ENCODE measurements at places on chromosomes 16 and 17.

DNA sequence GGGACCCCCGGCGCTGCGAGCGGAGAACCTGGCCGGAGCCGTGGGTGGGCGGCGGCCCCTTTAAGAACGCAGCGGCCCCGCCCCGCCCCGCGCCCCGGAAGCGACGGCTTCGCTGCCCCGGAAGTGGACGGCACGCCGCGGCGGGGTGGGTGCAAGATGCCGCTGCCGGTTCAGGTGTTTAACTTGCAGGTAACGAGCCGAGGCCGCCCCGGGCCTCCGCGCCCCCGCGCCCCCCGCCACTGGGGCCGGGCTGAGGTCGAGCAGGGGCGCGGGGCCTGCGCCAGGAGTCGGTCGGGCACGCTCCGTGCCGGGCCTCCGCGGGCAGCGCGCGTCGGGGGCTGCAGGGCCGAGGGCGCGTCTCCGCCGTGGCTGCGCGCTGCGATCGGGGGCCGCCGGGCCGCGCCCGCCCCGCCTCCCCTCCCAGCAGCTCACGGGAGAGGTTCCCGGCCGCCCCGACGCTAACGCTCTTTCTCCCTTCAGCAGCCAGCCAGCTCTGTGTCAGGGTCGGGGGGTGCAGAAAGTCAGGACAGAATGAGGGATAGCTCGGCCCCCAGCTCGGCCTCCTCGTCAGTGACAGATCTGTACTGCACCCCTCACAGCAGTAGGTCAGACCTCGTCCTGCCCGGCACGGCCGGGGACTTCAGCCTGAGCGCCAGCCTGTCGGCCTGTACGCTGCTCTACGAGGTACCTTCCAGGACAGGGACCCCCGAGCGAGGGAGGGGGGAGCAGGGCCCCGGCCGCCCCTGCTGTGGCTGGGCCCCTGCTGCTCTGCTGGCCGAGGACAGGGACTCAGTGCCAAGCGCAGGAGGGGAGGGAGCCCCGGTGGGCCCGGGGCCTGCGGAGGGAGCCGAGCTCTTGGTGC lies at the start of the genes GPS1 and RFNG:
Gene GPS1 (plus strand): TSS at position 123 of the 862 bp plus-strand sequence. CDS start 34 bp downstream, at position 157.
Gene RFNG (minus strand): TSS at position 36 of the 862 bp plus-strand sequence. CDS start 45 bp downstream, outside the sequence.
- DNase-seq, result peak; percentile 76

GRCh38 chr17:46958041-46958591 lies 20.9 kb downstream of the RPRML start:
- DNase-seq, result no peak

- DNase-seq, result no peak
Measured at GRCh38 chr17:67098006-67098405, 53.7 kb downstream of the CACNG1 start.

GRCh38 chr17:44969144-44969780 lies 1.2 kb upstream of the C1QL1 start:
- DNase-seq, result no peak

DNA sequence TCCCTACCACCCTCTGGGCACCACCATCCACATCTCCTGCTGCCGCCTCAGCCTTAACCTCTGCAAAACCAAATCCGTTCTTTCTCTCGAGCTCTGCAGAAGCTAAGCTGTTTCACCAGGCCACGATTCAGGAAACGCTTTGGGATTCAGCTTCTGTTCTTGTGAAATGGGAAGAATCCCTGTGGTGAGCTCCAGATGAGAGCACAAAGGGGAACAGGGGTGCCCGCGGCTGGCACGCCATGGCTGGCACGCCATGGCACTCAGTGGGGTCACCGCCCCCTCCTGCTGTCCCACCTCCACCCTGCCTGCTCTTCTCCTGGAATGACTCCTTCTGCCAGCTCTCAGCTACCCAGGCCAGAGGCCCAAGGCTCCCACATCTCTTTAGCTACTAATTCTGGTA lies 5.7 kb downstream of the QPRT start:
- DNase-seq, result no peak

GRCh38 chr16:25124503-25124902 lies 13.0 kb downstream of the LCMT1 start:
- no peak for DNase-seq

DNA sequence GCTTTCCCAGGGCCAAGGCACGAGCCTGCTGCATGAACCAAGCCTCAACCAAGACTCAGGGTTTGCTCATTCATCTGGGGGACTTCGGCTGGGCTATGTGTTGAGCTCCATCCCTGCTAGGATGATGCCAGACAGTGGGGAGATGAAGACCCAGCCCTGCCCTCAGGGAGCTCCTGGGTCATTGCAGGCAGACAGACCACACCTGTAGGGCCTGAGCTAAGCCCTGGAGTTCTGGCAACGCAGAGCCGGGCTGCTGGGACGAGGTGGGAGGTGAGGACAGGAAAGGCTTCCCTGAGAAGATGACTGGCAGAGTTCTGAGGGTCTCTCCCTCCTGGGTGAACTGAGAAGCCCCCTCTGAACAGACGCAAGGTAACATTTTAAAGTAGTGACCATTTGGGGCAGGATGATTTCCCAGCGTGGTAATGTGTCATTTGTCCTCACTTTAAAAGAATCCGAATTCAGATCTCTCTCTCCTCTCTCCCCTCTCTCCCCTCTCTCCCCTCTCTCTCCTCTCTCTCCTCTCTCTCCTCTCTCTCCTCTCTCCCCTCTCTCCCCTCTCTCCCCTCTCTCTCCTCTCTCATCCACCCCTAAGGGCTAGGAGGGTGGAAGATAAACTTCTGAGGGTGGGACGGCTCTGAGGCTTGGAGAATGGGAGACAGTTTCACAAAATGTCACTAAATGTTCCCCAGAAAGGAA lies 98.4 kb downstream of the MGAT5B start:
- DNase-seq, result no peak

DNA sequence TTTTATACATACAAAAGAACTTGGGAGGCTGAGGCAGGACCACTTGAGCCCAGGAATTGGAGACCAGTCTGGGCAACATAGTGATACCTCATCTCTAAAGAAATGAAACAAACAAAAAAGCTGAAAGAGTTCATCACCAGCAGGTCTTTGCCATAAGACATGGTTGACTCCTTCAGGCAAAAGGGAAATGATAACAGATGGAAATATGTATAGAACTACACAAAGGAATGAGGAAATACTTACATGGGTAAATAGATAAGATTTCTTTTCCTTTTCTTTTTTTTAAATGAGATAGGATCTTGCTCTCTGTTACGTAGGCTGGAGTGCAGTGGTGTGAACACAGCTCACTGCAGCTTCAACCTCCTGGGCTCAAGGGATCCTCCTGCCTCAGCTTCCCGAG lies 165.3 kb downstream of the PARN start:
- DNase-seq, result no peak

DNA sequence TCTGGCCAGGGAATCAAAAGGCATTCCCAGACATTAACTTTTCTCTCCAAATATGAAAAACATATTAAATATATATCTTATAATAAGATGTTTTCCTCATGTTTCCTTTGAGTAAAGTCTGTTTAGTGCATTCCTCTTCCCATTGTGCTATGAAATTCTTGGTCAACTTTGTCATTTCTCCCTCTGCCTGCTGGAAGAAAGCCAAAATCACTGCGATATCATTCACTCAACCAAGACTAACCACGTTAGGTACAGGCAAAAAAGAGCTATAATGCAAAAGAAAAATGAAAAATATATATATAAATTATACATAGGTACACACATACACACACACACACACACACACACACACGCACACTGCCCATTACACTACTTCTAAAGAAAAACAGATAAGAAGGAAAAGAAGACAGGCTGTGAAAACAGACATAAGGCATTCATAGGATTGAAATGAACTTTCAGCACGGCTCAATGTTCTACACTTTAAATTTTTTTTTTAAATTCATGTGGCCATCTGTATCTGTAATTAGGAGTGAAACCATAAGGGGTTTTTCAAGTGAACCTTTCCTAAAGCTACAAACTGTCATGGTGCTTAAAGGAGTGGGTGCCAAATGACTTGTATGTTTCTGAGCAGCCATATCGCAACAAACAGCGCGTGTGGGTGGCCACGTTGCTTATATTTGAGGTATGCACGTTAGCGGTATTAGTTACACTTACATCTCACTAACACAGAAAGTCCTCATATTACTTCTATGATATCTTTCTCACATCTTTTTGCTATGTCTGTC lies 71.6 kb upstream of the PSMD7 start:
- no peak for DNase-seq

GRCh38 chr17:80611816-80612215 lies 67.2 kb downstream of the RPTOR start:
- DNase-seq, result no peak

- DNase-seq, result no peak
Measured at GRCh38 chr16:82628088-82628423, 1.3 kb downstream of the CDH13 start.

DNA sequence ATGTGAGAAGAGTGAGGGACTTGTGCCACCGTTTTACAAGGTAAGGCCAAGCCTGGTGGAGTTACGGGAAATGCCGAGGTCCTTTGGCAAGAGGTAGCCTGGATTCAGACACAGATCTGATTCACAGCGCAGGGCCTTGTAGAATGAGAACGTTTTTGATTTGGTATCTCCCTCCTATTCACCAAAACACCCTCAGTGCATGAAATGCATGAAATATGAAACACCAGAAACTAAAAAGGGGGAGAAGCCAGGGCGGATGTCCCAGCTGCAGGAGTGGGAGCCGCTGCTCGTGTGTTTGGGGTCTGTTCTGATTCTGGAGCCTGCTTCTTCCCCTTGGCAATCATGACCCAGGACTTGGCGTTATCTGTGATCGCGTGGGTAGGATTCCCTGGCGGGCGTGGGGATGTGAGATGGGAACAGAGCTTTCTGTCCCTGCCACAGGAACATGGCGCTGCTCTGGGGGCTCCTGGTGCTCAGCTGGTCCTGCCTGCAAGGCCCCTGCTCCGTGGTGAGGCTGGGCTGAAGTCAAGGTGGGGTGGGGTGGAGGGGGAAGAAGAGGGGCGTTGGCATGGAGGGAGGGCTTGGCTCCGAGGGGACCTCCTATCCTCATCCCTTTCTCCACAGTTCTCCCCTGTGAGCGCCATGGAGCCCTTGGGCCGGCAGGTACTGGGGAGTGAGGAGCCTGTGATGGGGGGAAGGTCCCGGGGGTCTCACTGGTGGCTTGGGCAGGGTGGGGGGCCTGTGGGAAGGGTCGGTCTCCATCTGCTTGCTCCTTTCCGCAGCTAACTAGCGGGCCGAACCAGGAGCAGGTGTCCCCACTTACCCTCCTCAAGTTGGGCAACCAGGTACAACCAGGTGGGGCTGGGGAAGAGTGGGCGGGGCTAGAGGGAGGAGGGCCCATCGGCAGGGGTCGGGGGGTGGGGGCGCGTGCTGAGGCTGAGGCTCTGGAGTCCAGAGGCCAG lies 2.2 kb downstream of the SERPINF2 start:
- no peak for DNase-seq

DNA sequence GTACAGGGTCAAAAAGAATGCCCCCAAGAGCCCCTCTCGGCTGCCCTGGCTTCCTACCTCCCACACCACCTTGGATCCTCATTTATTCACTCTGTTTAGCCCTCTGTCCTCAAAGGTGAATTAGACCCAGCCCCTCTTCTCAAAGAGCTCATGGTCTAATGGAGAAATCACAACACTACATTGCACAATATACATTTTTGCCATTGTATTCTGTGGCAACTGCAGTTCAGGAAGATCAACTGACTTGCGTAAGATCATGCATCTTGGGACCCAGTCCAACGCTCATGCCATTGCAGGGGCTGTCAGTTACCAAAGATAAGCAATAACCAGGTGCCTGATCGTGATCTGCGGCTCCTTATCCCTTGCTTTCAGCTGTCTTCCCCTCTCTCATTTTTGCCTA lies 1.4 kb downstream of the KRT38 start:
- no peak for DNase-seq

DNA sequence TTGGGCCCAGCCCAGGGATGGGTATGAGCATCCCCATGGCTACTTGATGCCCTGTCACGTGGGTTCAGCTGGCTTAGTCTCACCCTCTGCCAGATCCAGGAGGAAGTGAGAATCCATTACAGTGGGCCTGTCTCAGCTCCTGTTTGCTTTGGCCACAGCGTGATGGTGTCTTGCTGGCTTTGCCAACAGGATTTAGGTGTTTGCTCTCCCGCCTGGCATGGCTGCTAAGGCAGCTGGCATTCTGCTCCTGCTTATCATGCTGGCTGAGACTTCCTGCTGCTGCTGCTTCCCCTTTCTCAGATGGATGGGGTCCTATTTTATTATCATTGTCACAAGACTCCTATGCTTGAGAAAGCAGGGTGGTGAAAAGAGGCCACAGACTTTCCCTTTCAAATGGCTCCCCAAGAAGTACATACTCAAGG lies 28.3 kb upstream of the HOXB13 start:
- DNase-seq, result no peak

DNA sequence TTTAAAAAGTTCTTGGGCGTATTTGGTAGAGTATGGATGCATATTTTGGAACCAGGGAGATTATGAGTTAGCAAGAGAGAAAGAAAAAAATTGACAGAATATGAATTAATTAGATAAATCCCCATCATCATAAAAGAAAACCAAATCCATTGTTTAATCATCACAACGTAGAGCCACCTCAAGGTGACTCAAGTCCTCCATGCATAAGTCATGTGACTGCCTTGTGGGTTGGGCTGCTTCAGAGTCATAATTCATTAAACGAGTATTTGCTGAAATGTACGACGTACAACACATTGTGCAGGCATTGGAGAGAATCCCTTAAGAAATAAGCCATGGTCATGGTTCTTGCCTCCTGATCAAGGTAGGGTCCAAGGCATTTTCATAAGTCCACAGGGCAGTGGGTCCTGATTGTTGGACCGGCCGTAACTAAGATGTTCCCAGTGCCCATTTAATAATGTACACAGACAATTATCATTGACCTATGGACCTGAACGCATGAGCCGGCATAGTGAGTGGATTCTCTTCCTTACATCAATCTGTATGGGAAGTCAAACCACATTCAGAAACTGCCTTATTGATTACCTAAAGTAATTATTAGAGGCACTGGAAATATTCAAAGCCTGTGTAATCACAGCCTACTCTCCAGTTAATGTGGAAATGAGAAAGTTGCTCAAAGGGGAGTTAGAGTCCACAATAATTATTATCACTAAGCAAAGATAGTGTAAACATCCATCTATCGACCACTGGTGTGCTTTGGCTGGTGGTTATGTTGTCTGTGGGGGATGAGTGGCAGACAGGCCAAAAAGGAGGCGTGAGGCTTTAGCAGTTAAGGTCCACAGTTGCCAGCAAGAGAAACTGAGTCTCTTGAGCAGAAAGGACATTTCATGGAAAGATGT lies 165.4 kb downstream of the PITPNC1 start:
- no peak for DNase-seq

GRCh38 chr17:17077861-17078732 lies 35.8 kb downstream of the MPRIP start:
- no peak for DNase-seq
